Globus pallidus (tissue), 1 donor: ENCODE measurements at places on chromosomes 4 and X.

GRCh38 chrX:75748431-75748830 lies 36.6 kb downstream of the MAGEE2 start:
- no peak for DNase-seq

GRCh38 chr4:181219783-181220416 lies 1023.3 kb upstream of the TENM3 start:
- no peak for DNase-seq

GRCh38 chrX:102339312-102340298 lies 92.6 kb downstream of the NXF2 start:
- DNase-seq, result peak; percentile 4

DNA sequence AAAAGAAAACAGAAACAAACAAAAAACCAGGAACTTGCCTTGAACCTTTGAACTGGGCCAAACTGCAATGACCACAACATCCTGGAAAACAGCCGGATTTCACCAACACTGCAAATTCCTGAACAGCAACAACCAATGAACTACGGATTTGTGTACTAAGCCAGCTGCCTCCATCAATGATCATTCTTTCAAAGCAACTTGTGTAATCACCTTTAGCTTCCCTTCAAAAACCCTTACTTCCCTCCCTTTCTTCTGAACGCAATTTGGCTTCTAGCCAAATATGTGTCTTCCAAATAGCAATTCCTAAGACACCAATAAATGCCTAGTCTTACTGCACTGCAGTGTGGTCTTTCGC lies 98.5 kb upstream of the FAM47C start:
- DNase-seq, result no peak

DNA sequence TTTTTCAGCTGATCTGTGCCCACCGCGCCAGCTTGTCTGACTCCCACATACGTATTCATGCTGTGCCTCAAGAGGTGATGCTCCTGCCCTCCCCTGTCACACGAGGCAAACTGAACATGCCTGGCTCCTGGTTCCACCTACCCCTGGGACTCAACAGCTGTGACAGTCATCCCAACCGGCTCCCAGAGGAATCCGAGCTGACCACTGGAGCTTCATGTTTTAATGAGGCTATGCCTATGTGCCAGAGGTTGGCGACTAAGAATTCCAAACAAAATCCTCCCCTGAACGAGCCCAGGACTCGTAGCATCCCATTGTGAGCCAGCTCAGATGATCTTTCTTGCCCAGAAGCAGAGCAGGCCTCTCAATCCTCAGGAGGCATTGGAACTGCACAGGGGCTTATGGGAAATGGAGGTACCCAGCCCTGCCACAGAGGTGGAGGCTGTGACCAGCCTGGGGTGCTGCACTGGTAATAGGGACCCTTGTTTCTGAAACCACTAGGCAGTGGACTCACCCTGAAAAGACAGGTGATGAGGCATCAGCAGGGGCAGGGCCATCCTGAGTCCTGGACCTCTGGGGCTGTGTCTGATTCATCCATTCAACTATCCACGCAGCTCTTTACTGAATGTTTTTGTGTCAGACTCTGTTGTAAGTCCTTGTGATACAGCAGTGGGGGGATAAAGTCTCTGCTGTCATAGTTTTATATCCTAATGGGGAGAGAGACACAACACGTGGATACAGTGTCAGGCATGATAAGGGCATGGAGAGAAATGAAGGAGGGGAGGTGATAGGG lies 325.0 kb downstream of the EVC2 start:
- no peak for DNase-seq

- DNase-seq, result no peak
Observed at GRCh38 chr4:53059871-53060270, 197.8 kb downstream of the RASL11B start.

DNA sequence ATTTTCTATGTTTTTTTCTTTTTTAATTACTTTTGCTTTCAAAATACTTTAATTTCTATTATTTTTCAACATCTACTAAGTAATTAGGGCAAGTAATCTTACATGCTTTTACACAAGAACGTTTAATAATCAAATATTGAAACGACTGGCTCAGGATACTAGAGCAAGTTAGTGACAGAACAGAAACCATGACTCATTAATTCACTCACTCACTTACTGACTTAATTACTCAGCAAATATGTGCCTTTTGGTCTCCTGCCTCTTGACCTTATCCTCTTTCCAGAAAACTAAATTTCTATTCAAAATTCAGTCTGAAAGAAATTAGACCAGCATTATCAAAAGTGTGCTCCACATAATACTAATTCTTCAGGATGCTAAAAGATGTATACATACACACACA lies 314.9 kb upstream of the TEX13C start:
- DNase-seq, result no peak

GRCh38 chr4:152508818-152509217 lies 27.1 kb downstream of the FBXW7 start:
- no peak for DNase-seq

DNA sequence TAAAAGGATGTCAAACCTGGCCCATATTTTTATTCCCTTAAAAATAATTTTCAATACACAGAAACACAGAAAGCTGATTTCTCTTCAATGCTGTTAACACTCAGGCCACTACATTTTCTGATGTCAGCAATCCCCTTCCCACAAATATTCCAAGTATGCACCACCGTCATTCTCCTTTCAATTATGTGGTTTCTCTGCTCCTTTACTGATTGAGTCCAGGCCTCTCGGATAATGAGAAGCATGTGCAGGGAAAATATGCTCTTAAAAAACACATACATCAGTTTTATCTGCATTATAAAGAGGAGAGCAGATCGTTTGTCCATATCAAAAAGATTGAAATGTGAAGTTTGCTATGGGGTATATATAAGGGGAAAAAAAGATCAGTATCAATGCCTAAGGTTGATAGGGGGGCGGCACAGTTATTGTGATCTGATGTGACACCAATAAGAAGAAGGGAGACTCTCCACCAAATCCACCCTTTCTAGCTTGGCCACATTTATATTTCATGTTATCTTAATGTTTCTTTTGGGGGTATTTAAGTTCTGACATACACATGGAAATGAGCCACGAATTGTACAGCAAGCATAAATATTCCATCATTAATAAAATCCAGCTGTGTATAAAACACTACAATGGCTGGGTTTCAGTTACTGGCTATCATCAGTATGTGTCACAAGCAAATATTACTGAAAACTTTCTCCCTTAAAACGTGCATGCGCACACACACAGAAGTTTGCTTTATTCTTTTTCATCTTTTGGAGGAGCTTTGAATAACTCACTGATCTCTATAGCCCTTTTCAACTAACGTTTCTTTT lies 6.4 kb downstream of the AMOT start:
- no peak for DNase-seq

DNA sequence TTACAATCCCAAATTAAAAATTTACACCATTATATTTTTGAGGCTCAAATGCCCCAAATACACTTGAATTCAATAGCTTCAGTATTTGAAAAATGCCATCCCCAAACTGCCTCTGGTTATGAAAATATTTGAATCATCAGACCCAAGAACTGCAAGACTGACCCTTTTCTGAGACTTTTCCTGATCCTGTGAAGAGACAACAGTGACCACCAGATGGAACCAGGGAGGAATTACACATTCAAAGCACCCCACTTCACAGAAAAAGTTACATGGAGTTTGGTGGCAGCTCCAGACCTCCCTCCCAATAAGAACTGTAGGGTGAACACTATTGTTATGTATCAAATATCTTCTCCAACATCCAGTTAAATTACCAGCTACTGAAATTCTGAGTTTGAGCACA lies 44.0 kb upstream of the SCD5 start:
- no peak for DNase-seq

GRCh38 chrX:18032486-18033221 lies 171.6 kb upstream of the RAI2 start:
- DNase-seq, result no peak

DNA sequence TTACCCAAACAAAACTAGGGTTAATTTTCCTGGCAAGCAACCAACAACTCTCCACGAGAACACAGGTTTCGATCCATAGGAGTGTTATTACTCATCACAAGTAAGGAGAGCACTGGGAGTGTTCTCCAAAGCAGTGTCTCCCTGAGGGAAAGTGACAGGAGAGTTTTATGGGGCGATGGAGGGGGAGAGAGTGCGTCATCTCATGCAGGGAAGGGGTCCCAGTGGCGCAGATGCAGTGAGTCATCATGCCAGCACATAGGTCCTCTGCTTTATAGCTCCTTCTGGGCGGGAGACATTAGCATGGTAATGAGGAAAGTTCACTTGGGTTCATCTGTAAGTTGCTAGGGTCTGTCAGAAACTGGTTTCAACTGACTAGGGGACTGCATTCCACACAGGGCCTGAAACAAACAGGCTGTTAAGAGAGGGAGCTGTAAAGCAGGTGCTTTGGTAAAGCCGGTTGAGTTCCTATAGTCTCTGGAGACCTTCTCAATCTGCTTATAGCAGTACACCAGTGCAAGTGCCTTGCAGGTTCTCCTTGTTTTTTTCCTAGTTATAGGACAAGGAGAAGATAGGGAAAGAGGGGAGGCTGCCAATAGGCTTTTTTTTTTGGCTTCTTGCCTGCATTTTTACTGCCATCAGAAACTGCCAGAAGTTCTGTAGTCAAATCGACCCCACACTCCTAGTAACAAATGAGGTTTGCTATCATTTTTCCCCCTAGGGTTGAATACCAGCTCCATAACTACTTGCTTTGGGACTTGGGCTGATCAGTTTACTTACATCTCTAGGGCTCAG lies 12.8 kb upstream of the BOD1L1 start:
- no peak for DNase-seq

DNA sequence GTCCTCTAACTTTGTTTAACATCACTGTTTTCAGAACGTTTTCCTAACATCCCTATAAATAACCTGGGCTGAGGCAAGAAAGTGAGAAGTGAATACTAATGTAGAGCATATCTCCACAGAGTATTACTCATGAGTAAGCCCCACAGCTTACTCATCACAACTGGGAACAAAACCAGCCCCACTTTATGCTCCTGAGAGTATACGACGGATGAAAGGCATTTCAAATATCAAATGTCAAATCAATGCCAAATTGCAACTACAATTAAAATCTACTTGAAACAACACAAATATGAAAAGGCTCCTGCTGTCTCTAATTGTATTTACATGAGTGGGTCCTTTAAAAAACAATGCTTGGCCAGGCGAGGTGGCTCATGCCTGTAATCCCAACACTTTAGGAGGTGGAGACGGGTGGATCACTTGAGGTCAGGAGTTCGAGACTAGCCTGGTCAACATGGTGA lies 41.2 kb downstream of the SH3RF1 start:
- DNase-seq, result no peak

DNA sequence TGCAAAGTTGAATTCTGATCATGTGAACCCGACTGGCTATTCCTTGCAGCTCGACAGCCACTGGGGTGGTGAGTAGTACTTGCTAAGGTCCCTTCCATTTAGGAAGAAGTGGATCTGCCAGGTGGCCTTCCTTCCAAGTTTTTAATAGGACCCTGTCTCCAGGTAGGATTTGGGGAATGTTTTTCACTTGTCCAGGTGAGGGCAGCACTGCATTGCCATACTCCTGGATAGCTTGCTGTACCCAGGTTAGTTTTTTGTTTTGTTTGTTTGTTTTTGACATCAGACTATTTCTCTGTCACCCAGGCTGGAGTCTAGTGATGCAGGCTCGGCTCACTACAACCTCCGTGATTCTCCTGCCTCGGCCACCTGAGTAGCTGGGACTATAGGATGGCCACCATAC lies 29.8 kb downstream of the SAGE1 start:
- no peak for DNase-seq

DNA sequence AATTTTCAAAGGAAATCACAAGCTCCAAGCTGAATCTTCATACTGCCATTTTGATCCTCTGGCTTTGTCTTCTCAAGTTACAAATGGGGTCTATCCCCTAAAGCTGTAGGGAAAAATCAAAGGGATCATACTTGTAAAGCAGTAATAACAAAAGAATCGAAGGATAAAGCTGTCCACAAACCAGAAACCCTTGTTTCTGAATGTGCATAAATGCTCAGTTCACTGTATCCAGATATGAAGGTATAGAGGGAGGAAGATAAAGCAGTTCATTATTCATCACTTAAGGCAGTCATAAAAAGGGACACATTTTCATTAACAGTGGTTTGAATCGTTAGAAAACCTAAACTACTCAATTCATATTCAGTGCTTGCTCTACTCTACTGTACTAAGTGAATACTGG lies 33.2 kb upstream of the RPS6KA6 start:
- no peak for DNase-seq

DNA sequence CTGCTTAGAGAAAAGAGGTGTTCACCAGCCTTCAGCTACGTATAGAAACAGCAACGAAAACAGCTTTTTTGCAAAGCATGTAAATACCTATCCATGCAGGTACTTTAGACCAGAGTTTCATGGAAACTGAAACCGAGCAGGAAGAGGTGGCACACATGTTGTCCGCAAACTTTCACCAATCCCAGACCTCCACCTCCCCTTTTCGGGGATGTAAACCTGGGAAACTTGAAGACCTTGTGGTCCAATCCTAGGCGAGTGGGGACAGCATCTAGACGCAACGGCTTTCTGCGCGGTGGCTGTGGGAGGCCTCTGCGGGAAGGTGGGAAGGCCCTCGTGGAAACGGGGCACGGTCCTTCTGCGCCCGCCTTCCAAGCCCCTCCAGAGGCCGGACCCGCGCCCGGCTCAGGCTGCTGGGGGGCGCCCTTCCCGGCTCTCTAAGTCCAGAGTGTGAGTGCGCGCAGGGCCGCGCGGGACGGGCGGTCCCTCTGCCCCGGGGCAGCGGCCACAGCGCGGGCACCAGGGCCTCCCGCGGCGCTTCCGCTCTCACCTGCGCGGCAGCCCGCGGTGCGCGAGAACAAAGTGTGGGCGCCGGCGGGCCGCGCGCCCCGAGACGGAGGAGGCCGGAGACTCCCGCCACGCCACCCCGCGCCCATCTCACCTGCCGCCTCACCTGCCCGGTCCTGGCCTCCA lies 830 bp upstream of the SHROOM2 start:
- DNase-seq, result no peak

DNA sequence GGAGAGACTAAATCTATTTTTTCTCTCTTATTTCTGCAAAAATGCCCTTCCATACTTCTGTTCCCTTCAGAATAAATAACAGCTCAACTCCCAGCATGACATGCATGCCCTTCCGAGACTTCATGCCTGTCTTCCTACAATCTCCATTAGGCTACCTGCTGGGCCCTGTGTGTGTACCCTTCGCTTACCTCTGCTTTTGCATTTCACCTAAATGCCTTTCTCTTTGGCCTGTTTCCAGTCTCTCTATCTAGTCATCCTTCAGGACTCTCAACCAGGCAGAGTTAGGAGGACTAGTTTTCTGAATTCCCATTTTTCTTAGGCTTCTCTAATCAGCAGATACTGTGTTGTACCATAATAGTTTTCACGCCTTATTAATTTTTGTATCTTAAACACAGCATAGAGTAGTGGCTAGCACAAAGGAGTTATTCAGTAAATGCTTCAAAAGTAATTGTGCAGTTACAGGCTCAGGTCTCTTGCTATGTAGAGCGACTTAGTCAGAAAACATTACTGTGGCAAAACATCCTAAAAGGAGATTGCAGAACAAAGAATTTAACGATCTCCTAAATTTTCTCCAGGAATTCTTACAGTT lies 20.5 kb downstream of the SEPTIN11 start:
- no peak for DNase-seq

DNA sequence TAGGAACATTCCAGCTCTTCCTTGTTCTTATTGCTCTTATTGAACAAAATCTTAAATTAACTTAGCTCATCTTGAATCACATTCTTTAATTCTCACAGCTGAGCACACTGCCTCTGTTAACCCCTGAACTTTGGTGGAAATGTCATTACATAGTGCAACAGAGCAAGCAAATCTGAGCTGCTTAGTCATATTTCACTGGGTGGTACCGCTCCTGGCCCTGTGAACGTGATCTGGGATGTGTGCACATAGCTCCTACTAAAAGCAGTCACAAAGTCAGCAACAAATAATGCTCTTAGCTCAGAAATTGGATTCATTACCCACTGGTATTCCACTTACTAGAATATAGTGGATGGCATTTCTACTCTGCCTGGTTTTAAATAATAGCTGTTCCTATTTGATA lies 27.9 kb downstream of the ARHGEF6 start:
- no peak for DNase-seq
